ENCODE measurements at places on chromosomes 7 and 10.

DNA sequence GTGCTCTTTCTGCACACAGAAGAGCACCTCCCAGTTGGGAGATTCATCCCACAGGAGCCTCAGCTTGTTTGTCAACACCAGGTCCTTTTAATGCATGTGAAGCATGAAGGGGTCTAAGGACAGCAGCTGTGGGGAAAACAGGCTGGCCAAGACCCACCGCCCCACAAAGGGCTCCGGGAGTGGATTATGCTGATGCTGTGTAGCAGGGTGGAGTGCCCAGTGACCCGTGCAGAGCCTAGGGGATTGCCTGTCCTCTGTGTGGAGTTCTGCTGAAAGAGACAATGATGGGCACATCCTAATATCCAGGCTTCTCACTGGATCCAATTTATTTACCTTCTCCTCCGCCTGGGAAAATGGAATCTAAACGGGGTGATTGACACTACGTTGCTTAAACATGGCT lies 74.0 kb downstream of the PIP4K2A start:
- no peak for DNase-seq

- no peak for DNase-seq
These were observed 166.9 kb downstream of the PAXIP1 start for GRCh38 chr7:154836021-154836448.

GRCh38 chr7:50658696-50659095 lies 93.5 kb upstream of the DDC start:
- no peak for DNase-seq

- DNase-seq: no peak
These were observed 140.5 kb downstream of the CHCHD3 start for GRCh38 chr7:132941428-132941827.

DNA sequence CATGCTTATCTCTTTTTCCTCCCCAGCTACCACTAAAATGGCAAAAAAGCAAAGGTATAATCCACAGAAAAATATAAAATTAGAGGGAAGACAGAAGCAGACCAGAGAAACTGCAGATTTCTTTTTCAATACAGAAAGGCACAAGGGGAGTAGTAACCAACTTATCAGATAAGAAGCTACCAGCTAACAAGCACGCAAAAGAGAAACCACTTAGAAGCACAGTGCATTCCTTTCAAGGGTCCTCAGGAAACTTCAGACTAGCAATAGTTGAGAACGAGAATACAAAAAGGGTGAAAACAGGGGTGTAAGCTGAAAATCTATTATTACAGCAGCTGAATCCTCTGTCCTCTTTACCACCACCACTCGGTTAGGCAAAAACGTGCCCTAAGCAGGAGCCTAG lies 9.9 kb upstream of the OR2A5 start:
- no peak for DNase-seq

- no peak for DNase-seq
These were observed 6.9 kb upstream of the PDGFA start for GRCh38 chr7:526460-527034.

DNA sequence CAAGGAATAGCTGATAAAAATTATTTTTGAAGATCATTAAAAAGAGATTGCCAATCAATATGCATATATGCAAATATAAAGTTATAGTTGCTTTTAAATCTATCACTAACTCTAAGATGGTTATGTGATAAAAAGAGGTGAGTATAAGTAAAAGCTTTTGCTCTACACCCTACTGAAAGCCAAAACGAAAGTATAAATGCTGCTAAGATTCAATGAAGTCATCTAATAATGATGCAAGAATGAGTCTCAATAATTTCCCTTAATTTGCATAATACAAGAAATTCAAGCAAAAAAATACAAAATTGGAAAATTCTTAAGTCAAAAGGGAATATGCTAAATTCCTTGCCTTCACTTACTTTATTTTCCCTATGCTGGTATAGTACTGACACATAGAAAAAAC lies 75.2 kb downstream of the WAPL start:
- no peak for DNase-seq

DNA sequence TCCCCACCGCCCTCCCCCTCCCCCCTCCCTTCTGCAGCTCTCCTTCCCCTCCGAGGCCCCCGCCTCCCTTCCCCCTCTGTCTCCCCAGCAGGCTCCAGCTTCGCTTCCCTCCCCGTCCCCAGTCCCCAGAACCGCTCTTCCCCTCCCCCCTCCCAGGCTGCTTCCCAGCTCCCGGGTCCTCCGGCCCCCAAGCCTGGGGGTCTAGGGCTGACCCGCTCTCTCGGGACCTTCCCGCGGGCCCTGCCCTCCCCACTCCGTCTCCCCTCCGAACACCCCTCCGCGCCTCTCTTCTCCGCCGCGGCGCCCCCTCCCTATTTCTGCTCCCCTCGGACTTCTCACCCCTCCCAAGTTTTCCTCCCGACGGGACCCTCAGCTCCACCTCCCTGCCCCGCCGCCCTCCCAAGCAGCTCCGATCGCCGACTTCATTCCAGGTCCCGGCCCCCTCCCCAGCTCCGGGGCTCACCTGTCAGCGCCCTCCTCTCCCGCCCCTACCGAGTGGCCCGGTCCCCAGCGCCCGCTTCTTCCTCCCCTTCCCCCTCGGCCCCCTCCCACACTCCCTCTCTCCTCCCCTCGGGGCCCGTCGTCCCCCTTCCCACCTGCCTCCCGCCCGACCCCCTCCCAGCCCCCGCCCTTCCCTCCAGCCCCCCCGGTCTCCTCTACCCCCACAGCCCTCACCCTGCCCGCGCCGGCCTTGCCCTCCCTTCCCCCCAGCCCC lies 990 bp downstream of the ZNF467 start:
- no peak for DNase-seq

DNA sequence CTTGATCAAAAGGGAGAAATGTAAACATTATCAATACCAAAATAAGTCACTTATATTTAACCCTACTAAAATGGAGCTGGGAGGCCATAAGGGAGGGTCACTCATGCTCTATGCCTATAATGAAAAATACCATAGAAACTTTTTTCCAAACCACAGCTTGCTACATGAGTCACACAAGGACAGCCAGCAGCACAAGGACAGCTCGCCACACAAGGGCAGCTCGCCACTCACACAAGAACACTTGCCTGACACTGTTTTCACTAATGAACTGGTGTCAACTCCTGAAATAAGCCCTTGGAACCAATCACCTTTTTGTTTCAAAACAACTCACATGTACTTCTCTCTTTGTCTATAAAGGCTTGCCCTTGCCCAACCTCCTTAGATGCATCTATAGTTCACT lies 43.3 kb downstream of the FRMPD2 start:
- no peak for DNase-seq

All from HL-60 (cell line).